ENCODE measurements at places on chromosomes 2 and 18.

DNA sequence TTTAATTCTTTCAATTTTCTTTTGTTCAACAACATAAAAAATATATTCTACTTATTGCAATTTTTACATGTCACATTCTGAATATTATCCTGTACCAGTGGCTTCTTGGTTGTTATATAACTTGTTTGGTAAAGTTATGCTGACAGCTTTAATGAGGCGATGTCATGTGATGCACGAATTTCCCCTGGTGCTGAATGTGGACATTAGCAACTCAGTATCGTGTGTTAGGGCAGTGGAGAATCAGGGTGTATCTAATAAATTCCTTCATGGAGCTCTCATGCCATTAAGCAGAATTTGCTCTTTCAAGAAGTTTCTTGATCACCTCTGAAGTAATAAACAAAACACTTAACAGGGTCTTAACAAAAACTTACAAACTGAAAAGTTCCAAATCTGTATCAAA, 99.6 kb upstream of the DNMT3A start:
- DNase-seq = no peak

GRCh38 chr18:9916077-9916639, 2.3 kb downstream of the VAPA start:
- DNase-seq = no peak

GRCh38 chr2:46230115-46230571, 67.1 kb upstream of the EPAS1 start:
- DNase-seq = no peak

GRCh38 chr2:205781244-205781931, 99.1 kb downstream of the NRP2 start:
- no peak for DNase-seq

DNA sequence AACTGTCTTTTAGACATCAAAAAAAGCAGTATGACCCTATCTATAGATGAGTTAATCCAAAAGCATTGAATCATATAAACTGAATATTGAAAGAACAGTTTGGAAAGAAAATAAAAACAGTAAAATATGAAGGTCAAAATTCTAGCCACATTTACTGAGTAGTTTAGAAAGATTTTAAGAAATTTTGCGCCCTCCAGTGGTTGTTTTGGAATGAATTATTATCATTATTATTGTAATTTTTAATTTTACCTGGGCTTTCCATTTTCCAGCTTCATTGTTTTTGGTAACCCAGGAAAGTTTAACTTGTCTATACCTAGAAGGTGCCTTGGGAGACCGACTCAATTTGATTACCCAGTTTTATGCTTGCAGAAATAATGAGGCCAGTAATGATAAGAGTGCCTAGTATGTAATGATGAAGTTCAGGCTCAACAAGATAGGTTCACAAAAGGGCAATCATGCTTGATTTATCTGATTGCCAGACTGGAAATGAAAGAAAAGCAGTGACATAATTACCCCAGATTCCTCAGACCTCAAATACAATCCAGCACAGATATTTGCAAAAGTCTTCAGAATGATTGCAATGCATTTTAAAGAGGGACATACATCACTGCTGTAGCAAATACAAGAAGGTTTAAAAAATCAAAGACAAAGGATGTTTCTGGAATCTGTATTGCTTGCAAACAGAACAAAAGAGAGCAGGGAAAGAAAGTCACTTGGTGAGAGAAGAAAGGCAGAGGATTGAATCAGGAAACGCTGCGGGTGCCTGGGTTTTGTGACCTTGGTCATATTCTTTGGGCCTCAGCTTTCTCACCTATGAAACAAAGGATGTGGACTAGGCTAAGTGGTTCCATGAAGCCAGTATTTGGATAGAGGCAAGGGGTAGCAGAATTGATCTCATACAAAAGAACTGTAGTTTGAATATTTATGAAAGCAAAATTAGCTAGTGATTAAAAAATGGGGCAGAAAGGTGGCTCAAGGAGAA, 153.8 kb downstream of the MAP2 start:
- DNase-seq = no peak

GRCh38 chr2:119739580-119740255, 20.0 kb upstream of the PTPN4 start:
- no peak for DNase-seq

DNA sequence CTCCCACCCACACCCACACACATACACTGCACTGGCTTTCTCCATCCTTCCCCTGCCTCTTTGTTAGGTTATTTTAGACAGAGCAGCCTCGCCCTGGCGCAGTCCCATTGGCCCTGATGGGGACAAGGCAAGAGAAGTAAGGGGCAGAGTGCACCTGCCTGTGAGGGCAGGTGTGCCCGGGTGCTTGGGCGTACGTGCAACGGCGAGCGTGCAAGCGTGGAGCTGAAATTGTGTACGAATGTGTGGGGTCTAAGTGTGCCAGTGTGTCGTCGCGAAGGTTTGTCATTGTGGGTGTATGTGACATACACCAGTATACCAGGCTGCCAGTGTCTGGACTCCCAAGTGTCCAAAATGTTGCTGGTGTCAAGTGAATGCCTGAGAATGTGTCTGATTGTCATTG, 544 bp downstream of the LRATD1 start:
- DNase-seq = no peak

DNA sequence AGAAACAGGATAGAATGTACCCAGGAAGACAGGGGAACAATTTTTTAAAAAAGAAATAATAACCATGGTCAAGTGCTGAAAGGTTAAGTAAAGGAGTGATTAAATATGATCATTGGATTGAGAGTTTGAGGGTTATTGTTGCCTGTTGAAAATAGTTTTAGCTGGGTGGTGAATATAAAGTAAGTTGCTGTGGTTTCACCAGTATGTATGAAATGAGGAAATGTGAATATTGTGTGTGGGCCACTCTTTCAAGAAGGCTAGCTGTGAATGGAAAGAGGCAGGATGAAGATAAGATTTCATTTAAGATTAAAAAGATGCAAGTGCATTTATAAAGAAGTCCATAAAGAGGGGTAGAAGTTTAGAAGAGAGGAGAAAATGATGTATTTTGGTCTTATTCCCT, 53.8 kb downstream of the GULP1 start:
- DNase-seq = no peak

- no peak for DNase-seq
Observed at GRCh38 chr2:173943738-173944137, 21.4 kb downstream of the SP3 start.

DNA sequence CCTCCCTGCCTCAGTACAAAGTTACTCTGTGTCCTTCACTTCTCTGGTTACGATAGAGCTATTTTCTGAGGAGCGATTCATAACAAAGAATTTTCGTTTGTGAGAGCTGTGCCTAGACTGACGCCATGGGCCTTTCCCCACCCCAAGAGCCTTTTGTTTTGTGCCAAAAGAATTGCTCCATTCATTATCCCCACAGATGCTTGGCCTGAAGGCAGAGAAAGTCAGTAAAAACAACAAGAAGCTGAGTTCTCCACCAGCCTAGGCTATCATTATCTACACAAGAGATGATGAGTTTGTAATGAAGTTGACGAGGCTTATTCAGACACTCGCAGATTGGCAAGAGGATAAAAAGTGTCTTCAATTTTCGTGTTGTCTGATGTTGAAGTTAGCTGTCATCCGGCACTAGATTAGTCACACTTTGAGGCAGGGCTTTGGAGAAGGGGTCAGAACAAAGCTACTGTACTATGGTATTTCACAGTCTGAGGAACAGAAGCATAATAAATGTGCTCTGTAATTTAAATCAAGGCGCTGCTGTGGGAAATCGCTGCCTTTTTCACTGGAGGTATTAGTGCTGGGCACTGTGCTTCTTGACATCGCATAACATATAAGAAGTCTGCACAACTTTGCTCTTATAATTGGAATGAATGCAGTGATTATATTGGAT, 278.4 kb upstream of the FIGN start:
- no peak for DNase-seq

DNA sequence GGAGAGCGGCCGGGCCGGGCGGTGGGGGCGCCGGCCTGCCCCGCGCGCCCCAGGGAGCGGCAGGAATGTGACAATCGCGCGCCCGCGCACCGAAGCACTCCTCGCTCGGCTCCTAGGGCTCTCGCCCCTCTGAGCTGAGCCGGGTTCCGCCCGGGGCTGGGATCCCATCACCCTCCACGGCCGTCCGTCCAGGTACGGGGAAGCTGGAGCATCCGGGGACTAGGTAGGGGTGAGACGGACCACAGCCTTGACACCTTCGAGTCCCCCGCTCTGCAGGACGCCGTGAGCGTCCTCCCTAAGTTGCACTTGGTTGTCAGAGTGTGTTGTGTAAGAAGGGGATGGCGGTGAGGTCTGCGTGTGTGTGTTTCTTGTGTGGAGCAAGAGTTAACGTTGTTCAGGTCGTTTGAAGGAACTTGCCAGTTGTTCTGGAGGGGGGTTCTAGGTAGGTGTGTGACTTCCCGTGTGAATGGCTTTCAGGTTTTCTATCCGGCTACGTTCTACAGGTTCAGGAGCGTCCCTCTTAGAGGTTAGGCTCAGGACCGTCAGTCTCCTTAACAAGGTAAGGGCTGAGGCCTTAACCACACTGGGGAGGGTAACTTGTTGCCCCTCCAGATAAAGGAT, 393 bp downstream of the IL1R1 start:
- no peak for DNase-seq

DNA sequence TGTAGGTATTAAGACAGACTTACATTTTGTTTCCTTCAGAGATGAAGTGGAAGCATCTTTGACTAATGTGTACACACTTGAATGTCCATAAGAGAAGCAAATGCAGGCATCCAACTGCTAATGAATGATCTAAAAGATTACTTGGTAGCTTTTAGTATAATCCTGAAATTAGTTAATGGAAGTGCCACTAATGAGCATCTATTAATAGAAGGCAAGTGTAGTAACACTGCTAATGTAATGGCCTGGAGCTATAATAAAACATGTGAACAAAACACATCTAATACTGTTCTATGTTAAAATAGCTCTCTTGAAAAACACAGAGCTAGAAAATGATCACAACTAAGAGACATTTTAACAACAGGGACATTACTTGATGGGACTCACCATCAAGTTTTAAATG, 225.3 kb downstream of the SLC8A1 start:
- DNase-seq = no peak

DNA sequence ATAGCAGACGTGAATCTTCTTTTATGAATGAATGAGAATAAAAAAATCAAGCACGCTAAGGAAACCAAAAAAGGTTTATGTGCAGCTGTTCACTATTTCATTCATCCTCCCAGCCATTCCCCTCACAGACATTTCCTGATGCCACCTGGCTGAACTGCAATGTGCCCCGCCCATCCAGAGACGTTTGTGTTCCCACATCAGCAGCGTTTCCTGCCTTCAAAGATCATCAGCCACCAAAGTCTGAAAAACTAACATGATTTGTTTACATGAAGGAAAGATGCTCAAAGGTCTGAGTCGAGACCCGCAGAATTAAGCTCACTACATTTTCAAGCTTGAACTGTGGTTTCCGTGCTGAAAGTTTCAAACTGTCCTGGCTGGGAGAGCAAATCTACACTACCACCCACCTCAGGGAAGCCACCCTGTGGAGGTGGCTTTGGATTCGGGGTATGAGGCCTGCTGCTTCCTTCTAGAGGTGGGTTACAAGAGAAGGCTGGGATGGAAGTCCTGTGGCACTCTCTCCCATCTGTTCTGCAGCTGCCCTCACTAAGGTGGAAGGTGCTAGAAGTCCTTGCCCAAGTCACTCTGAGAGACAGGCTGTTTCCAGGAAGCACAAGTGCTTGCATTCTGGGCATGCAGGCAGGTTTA, 201.3 kb upstream of the OSR1 start:
- DNase-seq = no peak

- no peak for DNase-seq
Observed at GRCh38 chr18:7817575-7818230, 250.6 kb downstream of the PTPRM start.

DNA sequence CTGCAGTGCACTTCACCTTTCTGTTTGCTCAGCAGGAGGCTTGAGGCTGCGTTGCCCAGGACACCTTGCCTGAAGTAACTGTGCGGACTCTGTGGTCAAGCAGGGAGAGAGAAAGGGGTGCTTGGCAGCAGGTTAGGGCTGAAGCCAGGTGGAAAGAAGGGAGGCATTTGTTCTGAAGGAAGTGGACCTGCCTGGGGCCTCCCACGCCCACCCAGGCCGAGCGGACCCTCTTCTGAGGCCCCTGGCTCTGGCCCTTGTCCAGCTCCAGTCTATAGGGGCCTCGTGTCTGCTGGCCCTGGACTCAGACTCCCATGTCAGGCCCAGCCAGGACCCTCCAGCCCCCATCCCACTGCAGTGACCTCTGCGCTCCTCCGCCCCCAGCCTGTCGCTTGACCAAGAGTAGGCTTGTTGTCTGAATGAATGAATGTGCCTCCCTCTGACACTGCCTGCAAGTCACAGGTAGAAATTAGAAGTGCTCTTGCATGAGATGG, 2.5 kb downstream of the SNED1 start:
- DNase-seq = no peak

Measured in Panc1 (cell line).